ENCODE measurements at places on chromosomes 4 and X. TPM values are rescaled to one million over a fixed set of nuclear protein-coding genes. Genes with fewer than 3 reads are reported as not detected.

DNA sequence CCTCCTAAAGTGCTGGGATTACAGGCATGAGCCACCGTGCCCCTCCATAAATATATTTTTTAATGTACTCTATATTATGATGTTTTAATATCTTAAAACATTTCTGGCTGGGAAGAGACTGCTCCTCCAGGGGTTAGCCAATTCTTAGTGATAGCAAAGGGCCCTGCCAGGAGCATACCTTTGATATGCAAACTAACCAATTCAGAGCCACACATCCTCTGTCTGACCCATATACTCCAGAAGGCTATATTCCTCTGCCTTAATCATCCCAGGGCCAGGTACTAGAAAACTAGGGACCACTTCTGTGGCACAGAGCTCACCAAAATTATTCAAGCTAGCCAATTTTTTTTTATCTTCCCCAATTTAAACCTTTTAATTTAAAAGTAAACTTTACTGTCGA is 43.6 kb upstream of the BEX4 start:
- no peak for DNase-seq

FREM3 gene
- not detected for total RNA-seq

DNA sequence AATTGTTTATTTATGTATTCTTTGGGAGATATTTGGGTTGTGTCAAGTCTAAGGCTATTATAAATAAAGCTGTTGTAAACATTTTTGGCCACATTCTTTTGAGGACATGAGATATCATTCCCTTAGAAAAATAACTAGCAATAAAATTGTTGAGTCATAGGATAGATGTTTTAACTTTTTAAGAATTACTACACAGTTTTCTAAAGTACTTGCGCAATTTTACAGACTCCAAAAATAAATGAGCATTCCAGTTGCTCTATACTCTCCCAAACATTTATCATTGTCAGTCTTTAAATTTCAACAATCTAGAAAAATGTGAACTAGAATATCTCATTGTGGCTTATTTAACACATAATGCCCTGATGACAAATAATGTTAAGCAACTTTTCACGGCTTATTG is 189.1 kb upstream of the ADGRL3 start:
- DNase-seq: no peak

GRCh38 chr4:121876070-121876469 is 5.8 kb upstream of the BBS7 start:
- no peak for DNase-seq

DNA sequence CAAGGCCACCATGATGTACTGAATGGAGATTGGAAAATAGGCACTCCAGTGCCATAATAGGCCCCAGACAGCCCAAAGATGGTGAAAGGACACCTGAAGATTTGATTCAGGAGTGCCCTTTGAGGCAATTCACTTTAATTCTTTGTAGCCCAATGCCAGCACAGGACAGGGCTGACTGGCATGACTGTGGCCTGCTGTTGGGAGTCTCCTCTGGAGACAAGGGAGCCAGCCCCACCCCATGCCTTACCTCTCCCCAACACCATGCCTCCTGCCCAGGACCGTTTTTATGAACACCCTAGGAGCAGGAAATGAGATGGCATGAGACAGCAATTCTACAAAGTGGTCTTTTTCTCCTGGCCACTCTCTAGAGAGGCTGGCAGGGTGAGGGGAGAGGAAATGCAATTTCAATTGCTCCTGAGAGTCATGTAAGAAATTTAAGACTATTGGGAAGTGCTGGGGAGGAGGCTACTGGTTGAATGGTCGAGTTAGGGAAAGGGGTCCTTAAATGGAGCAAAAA is 94.2 kb upstream of the MAMLD1 start:
- DNase-seq: no peak

DNA sequence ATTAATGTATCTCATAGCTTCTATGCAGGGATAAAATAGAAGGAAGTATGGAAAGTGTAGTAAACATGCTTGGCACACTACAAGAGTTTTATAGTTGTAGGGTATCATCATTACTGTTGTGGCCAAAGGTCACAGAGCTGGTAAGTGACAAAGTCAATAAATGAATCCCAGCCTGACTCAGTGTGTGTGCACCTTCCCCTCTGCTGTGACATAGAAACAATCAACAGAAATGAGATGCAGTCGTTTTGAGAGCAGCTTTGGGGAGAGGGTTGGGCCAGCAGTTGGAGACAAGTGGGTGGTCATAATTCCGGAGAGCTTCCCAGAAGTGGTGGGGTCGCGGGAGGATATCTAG is 82.4 kb upstream of the RBPJ start:
- DNase-seq: no peak

RIPPLY1 gene
- total RNA-seq: not detected

- no peak for DNase-seq
Measured at GRCh38 chr4:69999420-69999819, 3.7 kb downstream of the STATH start.

DNA sequence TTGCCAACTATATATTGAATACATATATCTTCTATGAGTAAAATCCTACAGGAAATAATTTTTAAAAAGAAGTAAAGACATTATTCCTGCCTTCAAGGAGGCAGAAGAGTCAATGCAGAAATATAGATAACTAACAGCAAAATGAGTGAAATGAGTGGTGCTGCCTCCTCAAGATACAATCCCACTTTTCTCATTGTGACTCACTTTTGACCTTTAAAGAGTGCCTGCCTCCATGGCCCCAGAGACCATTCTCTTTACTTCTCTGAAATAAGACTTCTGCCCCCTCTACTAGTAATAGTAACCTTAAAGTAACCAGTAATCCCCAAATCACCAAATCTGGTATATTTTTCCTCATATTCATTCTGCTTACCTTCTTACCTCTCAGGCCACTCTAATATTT is 15.5 kb downstream of the SLC10A7 start:
- no peak for DNase-seq

NEIL3 gene
- 18.6 TPM for total RNA-seq

GRCh38 chr4:24372881-24373280 is 211.5 kb downstream of the DHX15 start:
- no peak for DNase-seq

ANOS1 gene
- not detected for total RNA-seq

GRCh38 chr4:32349026-32349425 is 1628.9 kb downstream of the PCDH7 start:
- no peak for DNase-seq

DNA sequence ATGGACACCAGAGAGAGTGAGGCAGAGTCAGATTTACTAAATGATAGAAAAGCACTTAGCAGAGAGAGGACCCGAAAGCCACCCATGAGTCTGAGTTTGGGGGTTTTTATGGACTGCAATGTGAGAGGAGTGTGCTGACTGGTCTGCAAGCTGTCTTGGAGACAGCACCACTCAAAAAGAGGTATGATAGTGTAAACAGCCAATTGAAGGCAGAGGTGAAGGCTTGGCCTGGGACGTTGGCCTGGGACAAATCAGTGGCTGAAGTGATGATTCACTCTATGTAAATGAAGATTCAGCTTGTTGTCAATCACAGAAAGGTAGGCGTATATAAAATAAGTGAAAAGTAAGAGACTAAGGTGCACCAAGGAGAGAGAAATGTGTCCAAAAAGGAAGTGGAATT is 217.6 kb upstream of the ZFP42 start:
- no peak for DNase-seq

MAP7D2 gene
- 0.59 TPM for total RNA-seq

GPRASP1 gene
- 5.1 TPM for total RNA-seq

GRCh38 chr4:3766036-3766784 is at the start of gene ADRA2C:
TSS of gene ADRA2C (plus strand) at chr4:3766385. CDS start at chr4:3766607, 222 bp downstream.
- DNase-seq: peak; percentile 40

DNA sequence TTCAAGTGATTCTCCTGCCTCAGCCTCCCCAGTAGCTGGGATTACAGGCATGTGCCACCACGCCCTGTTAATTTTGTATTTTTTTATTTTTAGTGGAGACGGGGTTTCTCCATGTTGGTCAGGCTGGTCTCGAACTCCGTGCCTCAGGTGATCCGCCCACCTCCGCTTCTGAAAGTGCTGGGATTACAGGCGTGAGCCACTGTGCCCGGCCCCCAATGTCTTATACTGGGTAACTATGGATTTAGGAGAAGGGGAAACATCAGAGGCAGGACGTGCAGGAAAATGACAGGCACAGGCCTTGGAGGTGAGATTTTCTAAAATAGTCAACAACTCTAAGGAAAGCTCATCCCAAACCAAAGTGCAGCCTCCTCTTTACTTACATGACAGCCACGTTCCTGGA is 11.1 kb upstream of the TSPYL2 start:
- DNase-seq: no peak

DNA sequence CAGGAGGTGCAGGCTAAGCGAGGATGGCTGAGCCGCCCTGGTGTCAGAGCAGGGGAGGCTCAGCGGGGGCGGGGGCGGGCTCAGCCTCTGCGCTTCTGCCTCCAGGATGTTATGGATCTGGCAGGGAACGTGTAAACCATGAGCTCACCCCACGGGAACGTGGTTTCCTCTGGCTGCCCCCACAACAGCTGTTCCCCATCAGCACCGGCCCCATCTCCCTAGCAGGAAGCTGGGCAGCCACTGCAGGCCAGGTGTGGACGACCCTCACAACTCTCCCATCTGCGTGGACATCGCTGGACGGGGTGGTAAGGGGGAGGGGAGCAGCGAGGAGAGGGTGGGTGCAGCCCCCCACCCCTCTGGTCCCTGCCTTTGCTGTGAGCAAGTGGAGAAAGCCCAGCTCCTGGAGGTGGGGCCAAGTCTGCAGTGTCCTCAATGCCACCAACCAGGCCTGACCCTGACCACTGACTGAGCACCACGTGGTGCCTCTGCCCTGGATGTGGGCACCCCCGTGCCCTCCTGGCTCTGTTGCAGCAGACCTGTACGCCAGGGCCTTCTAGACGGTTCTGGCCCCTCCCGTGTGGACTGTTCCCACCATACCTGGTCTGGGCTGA is 28.1 kb upstream of the SPON2 start:
- DNase-seq: peak; percentile 51

LRP2BP gene
- total RNA-seq: 0.80 TPM

DNA sequence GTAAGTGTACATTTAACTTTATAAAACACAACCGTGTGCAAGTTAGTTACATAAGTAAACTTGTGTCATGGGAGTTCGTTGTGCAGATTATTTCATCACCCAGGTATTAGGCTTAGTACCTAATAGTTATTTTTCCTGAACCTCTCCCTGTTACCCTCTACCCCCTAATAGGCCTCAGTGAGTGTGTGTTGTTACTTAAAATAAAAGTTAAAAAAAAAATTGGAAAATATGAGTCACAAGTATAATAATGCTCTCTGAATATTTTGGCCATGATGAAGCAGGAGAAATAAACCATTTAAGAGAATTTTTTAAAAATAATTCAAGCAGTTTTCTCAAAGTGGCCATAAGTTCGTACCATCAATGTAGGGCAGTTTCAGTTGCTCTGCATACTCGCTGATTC is 105.1 kb upstream of the GRID2 start:
- DNase-seq: no peak

DNA sequence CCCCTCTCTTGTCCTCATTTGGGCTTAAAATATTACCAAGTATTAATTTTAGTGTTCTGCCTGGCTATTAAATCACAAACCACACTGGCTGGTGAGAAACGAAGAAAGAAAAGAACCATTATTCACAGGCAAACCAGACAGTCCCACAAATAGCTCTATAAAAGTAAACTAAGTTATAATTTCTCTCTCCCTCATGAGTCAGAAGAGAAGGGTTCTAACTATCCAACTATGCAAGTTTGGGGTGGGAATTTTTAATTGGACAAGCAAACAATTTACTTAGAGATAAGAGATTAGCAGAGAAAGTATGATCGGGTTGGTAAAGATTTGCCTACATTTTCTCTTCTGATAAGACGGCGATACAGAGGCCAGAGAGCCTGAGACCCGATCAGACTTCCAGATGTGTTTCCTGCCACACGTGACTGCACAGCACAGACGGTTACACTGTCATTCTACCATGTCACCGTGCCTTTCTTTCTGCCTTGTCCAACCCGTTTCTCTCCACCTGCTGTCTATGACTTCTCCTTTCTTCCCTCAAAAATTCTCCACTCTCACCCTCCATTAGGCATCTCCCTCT is 52.3 kb downstream of the MEPE start:
- DNase-seq: no peak

- DNase-seq: no peak
Measured at GRCh38 chr4:102632241-102633065, 128.3 kb downstream of the MANBA start.
